ENCODE measurements at places on chromosomes 6 and 20.

- no peak for DNase-seq
Observed at GRCh38 chr20:57507477-57507876, 17.5 kb downstream of the CTCFL start.

GRCh38 chr6:15870333-15871043, 207.7 kb upstream of the DTNBP1 start:
- DNase-seq, result no peak

GRCh38 chr6:43122146-43122545, 46.0 kb downstream of the PTK7 start:
- no peak for DNase-seq

DNA sequence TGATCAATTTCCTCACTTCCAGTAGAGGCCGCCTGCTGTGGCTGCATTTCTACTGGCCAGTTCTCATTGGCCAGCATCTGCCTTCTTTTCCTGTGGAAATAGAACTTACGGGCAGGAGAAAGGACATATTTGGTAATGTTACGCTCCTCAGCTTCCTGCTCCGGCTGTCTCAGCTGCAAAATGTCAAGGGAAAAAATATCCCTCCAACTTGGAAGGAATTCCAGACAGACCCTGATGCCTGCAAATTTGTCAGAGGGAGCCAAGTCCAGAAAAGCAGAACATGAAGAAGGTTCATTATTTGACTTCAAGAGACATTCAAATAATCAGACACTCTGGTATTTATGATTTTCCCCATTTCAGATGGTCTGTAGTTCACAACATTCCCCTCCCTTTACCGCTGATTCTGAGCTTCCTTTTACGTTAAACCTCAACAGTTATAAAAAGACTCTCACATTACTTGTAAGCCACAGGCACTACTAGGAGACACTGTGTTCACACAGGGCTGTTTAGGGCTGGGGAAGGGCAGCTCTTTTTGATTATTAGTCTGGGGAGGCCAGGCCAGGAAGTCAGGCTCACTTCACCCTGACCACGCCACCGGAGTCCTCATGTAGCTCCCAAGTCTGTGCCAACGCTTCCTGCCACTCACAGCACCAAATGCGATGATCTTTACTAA, 179.6 kb upstream of the CCN2 start:
- DNase-seq, result no peak

DNA sequence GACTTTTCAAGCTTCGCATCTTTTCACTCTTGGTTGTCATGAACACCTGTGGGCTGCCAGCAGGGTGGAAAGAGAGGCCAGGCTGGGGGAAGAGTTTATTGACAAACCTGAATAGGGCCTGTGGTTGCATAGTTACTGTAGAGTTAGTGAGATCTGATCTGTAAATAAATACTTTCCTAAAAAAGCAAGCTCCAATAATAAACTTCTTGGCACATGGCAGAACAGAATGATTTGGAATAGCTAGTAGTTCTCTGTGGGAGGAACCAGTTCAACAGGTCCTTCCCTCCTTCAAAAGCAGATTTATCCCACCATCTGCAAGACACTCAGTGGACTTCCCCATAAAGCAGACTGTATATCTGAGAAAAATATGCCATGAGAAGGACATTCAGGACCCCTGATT, 445.0 kb downstream of the HACE1 start:
- peak; percentile 59 for DNase-seq

GRCh38 chr6:16274483-16274882, 36.1 kb downstream of the GMPR start:
- DNase-seq, result no peak

- no peak for DNase-seq
Observed at GRCh38 chr6:169074526-169074925, 179.1 kb downstream of the THBS2 start.
